ENCODE measurements at places on chromosomes 13 and 19. TPM values are rescaled to one million over a fixed set of nuclear protein-coding genes. Genes with fewer than 3 reads are reported as not detected.

DNA sequence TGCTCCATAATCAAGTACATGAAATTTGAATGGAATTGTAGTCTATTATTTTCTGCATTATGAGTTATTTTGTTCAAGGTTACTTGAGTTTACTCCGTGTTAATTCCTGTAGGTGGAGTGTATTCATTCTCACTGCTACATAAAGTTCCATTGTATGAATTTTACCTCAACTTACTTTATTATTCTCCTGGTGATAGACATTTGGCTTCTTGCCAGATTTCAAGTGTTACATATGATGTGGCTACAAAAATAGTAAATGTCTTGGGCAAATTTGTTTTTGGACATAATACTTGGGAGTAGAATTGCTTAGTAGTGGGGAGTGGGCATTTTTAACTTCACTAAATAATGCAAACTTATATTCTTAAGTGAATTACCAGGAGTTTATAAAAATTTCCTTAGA lies 328.9 kb downstream of the SHISA2 start:
- no peaks in the 10 kb centered on the region for H3K36me3 ChIP-seq
- H3K27me3 ChIP-seq, result peaks cover 2% of the 10 kb centered on the region
- no peak for DNase-seq
- no peaks in the 10 kb centered on the region for H3K4me1 ChIP-seq
- H3K27ac ChIP-seq, result no peak overlapping the region

DNA sequence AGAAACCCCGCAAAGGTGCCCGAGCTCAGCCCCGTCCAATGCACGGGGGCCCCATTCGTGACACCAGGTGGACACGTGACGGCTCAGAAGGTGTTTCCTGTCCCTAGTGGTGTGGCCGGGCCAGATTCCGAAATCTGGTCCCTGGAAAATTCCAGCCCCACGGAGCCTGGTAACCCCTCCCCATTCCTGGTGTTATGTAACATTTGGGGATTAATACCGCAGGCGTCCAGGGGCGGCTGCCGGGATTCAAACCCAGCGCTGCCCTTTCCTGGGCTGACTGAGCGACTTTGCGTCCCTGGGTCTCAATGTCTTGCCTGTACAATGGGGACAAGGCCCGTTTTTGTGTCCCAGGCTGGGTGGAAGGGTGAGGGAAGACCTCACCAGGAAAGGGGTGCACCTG lies 1.0 kb upstream of the PLK5 start:
- peaks cover 4% of the 10 kb centered on the region for H3K4me1 ChIP-seq
- no peak overlapping the region for H3K4me3 ChIP-seq
- peaks cover 26% of the 10 kb centered on the region for H3K27me3 ChIP-seq
- no peak for DNase-seq

DNA sequence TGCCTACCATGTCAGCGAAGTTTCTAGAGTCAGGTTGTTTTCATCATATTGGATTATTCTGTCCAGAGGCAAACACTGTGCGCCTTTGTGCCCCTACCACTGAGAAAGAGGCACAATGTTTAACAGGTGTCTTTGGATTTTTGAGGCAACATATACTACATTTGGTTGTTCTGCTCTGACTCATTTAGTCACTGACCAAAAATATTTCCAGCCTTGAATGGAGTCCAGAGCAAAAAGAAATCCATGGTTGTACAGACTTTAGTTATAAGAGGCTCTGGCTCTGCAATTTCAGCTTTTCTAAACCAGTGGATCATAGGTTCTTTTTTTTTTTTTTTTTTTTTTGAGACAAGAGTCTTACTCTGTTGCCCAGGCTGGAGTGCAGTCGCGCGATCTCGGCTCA lies 35.7 kb downstream of the LACC1 start:
- H3K27me3 ChIP-seq, result peaks cover 13% of the 10 kb centered on the region
- no peak overlapping the region for H3K4me3 ChIP-seq
- H3K4me1 ChIP-seq, result no peaks in the 10 kb centered on the region
- no peak for DNase-seq
- H3K36me3 ChIP-seq, result no peaks in the 10 kb centered on the region

- H3K4me1 ChIP-seq, result no peaks in the 10 kb centered on the region
- DNase-seq, result peak; percentile 57
- H3K36me3 ChIP-seq, result peaks cover 10% of the 10 kb centered on the region
These were observed 7.5 kb downstream of the ZNF610 start for GRCh38 chr19:52343548-52343947.

DNA sequence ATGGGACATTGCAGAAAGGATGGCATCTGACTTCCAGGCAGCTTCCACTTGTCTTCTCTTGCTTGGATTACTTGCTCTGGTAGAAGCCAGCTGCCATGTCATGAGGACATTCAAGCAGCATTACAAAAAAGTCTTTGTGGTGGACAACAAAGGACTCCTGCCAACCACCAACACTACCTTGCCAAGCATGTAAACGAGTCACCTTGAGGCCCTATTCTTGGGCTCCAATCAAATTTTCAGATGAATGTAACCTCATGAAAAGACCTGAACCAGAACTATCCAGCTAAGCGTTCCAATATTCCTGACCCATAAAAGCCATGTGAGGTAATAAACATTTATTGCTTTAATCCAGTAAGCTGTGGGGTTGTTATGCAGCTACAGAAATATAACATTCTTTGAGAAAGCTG lies 12.5 kb downstream of the PROSER1 start:
- H3K27ac ChIP-seq, result peak overlapping the region; percentile 13
- H3K4me3 ChIP-seq, result no peak overlapping the region
- no peaks in the 10 kb centered on the region for H3K27me3 ChIP-seq
- H3K36me3 ChIP-seq, result peaks cover 59% of the 10 kb centered on the region

DNA sequence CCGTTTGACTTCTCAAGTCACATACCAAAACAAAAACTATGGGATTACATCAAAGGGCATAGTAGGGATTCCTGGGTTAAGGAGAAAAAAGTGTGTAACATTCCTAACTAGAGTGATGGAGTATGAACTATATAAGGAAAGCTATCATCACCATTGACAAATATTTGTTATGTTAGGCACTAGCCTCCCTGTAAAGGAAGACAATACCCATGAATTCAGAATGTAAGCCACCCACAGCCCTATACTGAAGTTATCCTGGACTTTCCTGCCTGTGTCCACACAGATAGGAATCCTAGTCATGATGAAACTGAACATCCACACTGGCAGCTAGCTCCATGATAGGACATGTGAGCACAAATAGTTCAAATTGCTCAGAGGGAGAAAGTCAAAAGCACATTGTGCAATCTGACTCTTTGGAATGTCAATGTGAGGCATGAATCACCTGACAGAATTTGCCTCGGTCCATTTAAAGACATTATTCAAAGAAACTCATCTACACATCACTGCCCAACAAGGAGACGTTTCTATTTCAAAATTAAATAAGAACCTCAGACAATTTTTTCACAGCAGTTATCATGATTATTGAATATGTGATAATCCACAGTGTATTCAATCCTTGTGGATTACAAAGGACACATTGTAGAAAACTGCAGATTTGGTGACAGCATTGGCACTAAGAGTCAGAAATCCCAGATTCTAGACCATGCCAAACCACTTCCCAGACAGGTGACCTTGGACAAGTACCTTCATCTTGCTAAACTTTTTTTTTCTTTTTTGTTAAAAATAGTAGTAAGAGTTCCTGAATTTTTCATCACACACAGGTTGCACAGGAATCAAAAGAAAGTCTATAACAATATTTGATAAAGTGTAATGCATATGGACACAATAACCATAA lies 529.3 kb downstream of the IRS2 start:
- peaks cover 4% of the 10 kb centered on the region for H3K27me3 ChIP-seq
- no peaks in the 10 kb centered on the region for H3K36me3 ChIP-seq
- H3K27ac ChIP-seq, result no peak overlapping the region
- H3K4me3 ChIP-seq, result no peak overlapping the region

DNA sequence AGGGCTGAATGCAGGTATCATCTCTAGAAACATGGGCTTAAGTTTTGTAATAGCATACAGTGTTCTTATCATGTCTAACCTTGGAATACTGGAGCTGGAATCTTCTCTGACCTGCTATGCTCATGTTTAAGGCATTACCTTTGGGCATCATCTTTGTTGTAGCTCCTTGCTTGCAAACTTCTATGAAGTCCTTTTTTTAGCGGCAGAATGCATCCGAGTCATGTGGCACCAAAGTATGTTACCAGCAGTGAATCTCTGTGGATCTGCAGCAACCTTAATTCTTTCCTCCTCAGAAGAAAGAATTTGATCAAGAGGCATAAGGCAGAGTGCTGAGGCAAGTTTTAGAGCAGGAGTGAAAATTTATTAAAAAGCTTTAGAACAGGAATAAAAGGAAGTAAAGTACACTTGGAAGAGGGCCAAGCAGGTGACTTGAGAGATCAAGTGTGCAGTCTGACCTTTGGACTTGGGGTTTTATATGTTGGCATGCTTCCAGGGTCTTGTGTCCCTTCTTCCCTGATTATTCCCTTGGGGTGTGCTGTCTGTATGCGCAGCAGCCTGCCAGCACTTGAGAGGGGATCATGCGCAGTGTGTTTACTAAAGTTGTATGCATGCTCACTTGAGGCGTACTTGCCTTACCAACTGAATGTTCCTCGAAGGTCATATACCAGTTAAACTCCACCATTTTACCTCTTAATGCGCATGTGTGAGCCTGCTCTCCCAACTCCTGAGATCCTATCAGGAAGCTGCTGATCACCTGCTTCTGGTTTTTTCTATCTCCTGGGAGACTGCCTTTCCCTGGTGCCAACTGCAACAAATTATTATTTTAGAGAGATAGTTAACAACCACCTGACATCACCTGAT lies 115.5 kb downstream of the LACC1 start:
- H3K27me3 ChIP-seq, result no peaks in the 10 kb centered on the region
- no peak overlapping the region for H3K4me3 ChIP-seq
- H3K27ac ChIP-seq, result no peak overlapping the region
- no peaks in the 10 kb centered on the region for H3K4me1 ChIP-seq

- peaks cover 38% of the 10 kb centered on the region for H3K4me1 ChIP-seq
- peak overlapping the region; percentile 97 for H3K4me3 ChIP-seq
- peaks cover 11% of the 10 kb centered on the region for H3K36me3 ChIP-seq
- H3K27me3 ChIP-seq, result peaks cover 5% of the 10 kb centered on the region
These were observed 1.1 kb downstream of the PPP1R12C start for GRCh38 chr19:55116232-55116858.

DNA sequence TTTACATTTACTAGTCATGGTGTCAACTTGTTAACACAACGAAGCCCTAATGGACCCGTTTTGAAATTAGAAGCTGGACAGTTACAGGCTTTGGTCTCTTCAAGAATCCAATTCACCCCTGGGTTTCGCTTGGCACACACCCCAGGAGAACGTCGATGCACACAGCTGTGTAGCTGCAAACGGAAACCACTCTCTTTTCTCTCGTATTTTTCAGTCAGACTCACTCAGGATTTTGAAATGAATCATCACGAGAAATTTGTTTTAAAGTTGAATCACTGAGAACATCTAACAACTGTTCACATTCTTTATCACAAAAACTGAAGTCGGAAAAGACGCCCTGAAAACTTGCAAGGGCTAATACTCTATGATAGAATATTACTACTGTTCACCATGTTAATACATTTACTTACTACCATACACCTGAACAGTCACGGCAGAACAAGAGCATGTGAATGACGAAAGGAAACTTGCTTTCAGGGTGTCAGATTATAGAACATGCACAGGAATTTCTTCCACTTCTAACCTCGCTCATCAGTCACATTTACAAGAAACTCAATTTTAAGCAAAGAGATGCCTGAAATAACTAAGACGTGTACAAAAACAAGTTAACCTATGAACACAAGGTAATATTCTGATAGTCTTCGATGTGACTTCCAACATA lies 4.7 kb downstream of the PNMA8A start:
- no peak for DNase-seq
- no peak overlapping the region for H3K4me3 ChIP-seq
- H3K4me1 ChIP-seq, result no peaks in the 10 kb centered on the region
- H3K36me3 ChIP-seq, result no peaks in the 10 kb centered on the region
- H3K27ac ChIP-seq, result no peak overlapping the region

- H3K36me3 ChIP-seq, result no peaks in the 10 kb centered on the region
- H3K4me3 ChIP-seq, result no peak overlapping the region
- no peaks in the 10 kb centered on the region for H3K4me1 ChIP-seq
- no peaks in the 10 kb centered on the region for H3K27me3 ChIP-seq
- peak overlapping the region; percentile 46 for H3K27ac ChIP-seq
These were observed 565.1 kb downstream of the LIG4 start for GRCh38 chr13:107650081-107650701.

DNA sequence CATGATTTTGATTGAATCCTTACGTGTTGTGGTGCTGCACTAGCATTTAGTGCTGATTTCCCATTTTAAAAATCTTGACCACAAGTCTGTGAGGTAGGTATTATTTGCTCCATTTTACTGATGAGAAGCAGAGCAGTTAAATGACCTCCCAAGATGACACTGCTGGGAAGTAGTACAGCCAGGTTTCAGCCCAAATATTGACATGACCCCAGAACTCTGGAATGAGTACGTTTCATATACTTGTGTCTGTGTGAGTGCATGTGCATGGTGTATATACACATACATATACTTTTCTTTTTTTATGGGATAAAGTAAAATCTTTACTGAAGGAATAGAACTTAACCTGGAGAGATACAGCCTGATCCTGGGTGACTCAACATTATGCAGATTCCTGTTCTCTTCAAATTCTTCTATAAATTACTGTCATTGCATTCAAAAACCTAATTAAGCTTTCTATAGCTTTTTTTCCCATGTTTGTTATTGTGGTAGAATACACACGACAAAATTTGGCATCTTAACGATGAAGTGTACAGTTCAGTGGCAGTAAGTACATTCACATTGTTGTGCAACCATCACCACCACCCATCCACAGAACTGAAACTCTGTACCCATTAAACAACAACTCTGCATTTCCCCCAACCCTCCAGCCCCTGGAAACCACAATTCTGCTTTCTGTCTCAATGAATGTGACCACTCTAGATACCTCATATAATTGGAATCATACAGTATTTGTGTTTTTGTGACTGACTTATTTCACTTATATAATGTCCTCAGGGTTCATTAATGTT lies 311.9 kb downstream of the MTUS2 start:
- DNase-seq, result no peak
- no peak overlapping the region for H3K27ac ChIP-seq

DNA sequence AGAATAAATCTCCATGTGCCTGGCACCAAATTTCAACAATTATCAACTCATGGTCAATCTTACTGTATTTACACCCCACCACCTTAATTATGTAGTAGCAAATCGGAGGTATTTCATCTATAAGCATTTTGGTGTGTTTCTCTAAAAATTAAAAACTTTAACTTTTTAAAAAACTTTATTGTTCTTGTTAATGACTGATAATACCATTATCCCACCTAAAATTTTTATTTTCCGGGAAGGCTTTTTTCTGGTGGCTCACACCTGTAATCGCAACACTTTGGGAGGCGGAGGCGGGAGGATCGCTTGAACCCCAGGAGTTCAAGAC lies 453 bp upstream of the PDCD2L start:
- H3K27ac ChIP-seq, result peak overlapping the region; percentile 89
- H3K27me3 ChIP-seq, result no peaks in the 10 kb centered on the region
- no peak for DNase-seq
- peaks cover 18% of the 10 kb centered on the region for H3K36me3 ChIP-seq
- peak overlapping the region; percentile 86 for H3K4me3 ChIP-seq

Gene PGLYRP2
- total RNA-seq, result 0.08 TPM

Gene CCL25
- total RNA-seq, result 7.4 TPM

Gene ZNF729
- not detected for total RNA-seq

Gene RINL
- 65.0 TPM for total RNA-seq

Gene APLP1
- 0.79 TPM for total RNA-seq

Gene ERICH6B
- not detected for total RNA-seq

Gene RGL3
- not detected for total RNA-seq

Gene RNF113B
- not detected for total RNA-seq
